ENCODE measurements at places on chromosomes 5 and 9.

- DNase-seq: peak; percentile 22
Observed at GRCh38 chr9:93827545-93828330, 127.4 kb downstream of the BARX1 start.

DNA sequence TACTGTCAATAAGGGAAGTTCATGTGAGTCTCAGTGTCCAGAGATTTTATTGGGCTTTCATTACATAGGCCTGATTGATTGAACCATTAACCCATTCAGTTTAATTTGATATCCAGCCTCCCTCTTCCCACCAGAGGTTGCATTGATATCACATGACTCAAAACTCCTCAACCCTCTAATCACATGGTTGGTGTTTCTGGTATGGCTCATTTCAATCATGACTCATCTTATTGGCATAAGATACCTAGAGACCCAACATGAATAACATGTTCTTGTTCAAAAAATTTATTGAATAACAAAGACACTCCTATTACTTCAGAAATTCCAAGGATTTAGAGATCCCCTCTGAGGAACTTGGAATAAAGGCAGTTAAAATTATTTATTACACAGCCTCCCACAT is 982.2 kb downstream of the TLE1 start:
- DNase-seq: no peak

DNA sequence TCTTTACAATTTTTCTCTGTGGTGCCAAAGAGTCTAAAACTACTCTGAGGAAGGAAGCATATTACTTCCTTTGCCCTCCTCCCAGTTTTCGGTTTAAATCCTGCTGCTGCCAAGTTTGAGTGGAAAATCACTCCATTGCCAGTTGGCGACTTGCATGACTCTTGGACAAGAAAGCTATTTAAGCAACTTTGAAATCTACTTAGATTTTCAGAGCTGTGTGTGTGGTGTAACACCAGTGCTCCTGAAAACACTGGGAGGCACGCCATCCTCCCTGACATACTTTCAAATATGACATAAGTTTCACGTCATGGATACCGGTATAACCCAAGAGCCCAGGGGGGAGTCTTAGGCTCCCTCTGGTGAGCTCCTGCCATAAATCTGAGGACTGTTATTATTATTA is 83.5 kb upstream of the RIOK2 start:
- no peak for DNase-seq

- no peak for DNase-seq
Observed at GRCh38 chr5:107268241-107268640, 402.5 kb downstream of the EFNA5 start.

- no peak for DNase-seq
Observed at GRCh38 chr9:81032030-81032572, 657.2 kb downstream of the TLE1 start.

DNA sequence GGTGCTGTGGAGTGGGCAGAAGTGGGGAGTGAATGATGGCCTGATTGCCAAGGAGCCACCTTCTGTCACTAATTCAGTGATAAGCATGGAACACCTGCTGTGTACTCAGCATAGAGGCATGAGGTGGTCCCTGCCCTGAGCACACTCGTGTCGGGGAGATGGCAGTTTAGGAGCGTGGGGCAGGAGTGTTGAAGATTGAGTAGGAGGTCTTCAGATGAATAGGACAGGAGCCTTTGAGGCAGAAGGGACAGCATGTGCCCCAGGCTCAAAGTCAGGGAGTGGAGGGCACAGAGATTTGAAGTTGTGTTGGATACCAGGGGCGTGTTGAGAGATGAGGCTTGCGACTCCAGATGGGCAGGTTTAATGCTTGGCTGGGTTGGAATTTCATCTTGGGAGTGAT is 55.0 kb downstream of the ZNF618 start:
- no peak for DNase-seq

Data from activated naive CD4-positive, alpha-beta T cell (primary cell).